Stimulated activated CD8-positive, alpha-beta memory T cell treated with anti-CD3 and anti-CD28 coated beads, Interleukin-4, amount 100 ng/mL, for 1 hour (primary cell): ENCODE measurements at places on chromosomes 1 and 21.

DNA sequence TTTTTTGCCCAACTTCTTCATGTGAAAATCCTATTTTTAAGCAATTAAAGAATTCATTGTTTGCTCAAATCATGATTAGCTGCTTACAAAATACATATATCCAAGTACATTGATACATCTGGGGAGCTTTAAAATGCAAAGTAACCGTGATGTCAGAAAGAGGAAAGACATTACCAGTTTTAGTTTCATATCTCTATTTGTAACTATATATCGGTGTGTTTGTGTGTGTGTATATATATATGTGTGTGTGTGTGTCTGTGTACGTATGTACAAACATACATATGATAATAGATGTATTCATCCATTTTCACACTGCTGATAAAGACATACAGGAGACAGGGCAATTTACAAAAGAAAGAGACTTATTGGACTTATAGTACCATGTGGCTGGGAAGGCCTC, 310.1 kb downstream of the DPYD start:
- DNase-seq, result no peak

DNA sequence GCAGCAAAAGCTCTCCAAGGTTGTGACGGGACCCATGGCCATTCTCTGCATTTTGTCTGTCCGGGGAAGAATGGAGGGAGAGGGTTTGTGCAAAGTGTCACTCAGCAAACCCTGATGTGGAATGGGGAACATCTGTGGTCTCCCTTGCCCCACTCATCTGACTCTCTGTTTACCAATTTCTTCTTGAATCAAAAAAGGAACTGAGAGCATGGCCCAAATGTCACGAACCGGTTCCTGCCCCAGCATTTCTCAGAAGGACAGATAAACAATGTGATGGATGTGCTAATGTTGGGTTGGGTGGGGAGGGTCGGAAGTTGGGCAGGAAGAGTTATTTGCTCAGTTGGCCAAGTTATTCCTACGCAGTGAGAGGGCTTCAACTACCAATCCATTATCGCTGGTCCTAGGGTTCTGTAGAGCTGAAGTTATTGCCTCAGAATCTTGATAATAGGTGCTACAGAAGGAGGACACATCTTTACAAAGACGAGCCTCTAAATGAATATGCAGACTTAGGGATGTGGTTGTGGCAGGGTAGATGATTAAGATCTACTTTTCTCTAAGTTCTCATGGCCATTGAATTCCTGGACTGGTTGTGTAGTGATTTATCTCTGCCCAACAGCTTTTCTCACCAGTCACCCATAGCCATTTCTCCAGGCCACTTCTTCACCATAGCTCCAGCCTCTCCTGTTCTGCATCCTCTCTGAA, 9.6 kb upstream of the DUSP12 start:
- DNase-seq, result no peak

- no peak for DNase-seq
These were observed 67.2 kb downstream of the UCK2 start for GRCh38 chr1:165894591-165894990.

GRCh38 chr1:63326106-63326472, 3.7 kb downstream of the FOXD3 start:
- DNase-seq, result no peak

DNA sequence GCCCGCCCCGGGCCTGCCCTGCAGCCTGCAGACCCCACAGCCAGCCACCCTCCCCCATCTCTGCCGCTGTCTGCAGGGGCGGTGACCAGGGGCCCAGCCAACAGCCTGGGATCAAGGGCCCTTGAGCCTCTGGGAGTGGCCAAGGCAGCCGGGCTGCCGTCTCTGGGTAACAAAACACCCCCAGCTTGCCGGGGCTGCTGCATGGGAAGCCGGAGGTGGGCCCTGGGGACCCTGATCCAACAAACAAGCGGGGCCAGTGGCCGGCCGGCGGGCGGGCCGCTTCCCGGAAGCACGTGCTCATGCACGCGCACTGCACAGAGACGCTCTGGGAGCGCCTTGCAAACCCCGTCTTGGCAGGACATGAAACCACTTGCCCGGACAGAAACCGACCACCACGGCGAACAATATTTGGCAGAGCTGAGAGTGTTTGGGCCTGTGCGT, 13.2 kb downstream of the MEGF6 start:
- no peak for DNase-seq

DNA sequence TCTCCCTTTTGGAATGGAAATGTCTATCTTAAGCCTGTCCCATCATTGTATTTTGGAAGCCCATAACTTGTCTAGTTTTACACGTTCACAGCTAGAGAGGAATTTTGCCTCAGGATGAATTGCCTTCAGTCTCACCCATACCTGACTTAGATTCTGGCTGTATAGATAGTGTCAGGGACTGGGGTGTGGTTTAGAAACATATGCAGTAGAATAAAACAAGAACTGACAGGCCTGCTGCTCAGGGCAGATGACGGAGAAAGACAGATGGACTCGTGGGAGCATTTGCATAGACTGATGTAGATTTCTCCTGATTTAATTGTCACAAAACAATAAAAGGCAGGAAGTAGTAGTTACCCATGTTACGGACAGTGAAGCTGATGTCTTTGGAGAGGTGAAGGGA, 166.7 kb downstream of the UCK2 start:
- no peak for DNase-seq

- DNase-seq, result no peak
These were observed 73.5 kb downstream of the SGIP1 start for GRCh38 chr1:66607458-66607857.

DNA sequence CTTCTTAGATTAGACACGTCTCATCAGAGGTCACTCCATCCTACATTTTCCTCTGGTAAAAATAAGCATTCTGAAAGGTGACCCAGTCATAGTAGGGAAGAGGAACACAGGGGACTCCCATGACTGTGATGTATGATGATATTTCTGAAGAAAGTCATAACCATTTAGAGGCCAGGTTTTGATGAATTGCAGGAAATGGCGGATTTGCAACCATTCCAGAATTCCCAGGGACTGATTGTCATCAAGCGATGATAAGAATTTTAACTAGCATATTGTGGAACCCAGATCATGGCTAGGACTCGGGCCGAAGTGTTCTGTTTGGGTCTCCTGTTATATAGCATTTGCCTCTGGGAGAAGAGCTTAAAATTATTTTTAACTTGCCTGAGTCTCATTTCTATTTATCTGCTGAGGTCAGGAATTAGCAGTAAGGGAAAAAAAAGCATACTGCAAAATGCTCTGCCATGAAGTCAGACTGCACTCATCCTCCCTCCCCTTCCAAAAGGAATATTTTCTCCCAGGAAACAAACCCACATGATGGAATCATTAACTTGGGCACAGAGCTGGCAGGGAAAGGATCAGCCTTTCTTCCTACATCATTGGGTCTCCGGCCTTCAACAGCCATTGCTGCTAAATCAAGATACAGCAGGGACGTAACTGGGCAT, 286.7 kb downstream of the HLX start:
- no peak for DNase-seq

GRCh38 chr1:209556162-209556690, 27.3 kb upstream of the CAMK1G start:
- no peak for DNase-seq

DNA sequence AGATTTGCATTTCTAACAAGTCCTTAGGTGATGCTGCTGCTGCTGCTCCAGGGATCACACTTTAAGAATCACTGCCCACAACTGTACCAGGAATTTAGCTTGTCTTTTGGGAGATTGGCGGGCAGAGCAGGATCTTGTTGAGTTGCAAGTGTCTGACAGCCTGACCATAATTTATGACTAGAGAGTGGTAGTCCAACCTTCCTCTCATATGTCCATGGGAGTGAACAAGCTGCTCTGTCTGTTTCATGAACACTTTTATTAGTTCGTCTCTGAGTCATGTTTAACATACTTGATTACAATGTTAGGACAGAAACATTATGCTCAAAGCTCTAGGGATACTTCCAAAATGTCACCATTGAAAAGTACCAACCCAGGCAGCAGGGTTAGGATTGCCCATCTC, 169.6 kb downstream of the TGFB2 start:
- DNase-seq, result no peak

- no peak for DNase-seq
These were observed 107.6 kb downstream of the BCAR3 start for GRCh38 chr1:93573940-93574469.

GRCh38 chr1:77347646-77348045, 65.8 kb downstream of the AK5 start:
- no peak for DNase-seq

DNA sequence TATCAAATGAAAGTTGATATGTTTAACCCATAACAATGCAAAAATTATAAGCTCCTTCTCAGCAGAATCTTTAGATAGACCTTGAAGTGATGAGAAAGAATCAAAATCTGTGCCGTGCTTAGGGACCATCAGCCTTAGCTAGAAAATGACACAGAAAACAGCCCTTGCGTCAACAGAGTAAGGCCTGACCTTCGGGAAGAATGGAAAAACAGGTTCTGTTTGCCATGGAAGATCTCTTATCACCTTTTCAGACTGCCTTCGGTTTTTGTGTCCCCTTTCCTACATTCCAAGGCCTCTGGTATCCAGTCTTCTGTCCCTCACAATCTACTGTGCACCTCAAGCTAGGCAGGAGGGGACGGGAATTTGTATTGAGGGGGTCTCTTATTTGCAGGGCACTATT, 37.6 kb upstream of the DPT start:
- DNase-seq, result no peak

GRCh38 chr21:46190491-46191131, 6.4 kb upstream of the SPATC1L start:
- DNase-seq, result no peak

GRCh38 chr1:72283022-72283306, 625 bp upstream of the NEGR1 start:
- no peak for DNase-seq

GRCh38 chr21:27646691-27647090, 679.8 kb upstream of the ADAMTS5 start:
- DNase-seq, result no peak

GRCh38 chr1:33335020-33335419, 14.1 kb upstream of the A3GALT2 start:
- no peak for DNase-seq

GRCh38 chr1:51642739-51643142, 25.8 kb downstream of the OSBPL9 start:
- no peak for DNase-seq
